ENCODE measurements at places on chromosomes 2 and 18.

DNA sequence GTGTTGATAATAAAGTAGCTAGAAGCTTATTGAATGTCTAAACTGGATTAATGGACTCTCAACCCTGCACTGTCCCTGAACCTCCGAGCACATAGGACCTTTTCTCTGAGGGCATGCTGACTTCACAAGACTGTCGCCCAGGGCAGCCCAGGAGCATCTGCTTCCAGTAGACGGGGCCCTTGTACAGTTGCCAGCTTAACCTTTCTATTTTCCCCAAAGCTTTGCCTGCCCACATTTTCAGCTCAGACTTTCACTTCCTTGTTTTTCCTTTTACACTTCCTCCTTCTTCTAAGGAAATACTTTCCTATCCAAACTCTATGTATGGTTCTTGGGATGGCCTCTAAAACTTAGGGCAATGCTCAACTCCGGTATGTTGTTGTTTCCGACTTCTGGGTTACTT, 1.3 kb downstream of the VWA3B start:
- DNase-seq: no peak

DNA sequence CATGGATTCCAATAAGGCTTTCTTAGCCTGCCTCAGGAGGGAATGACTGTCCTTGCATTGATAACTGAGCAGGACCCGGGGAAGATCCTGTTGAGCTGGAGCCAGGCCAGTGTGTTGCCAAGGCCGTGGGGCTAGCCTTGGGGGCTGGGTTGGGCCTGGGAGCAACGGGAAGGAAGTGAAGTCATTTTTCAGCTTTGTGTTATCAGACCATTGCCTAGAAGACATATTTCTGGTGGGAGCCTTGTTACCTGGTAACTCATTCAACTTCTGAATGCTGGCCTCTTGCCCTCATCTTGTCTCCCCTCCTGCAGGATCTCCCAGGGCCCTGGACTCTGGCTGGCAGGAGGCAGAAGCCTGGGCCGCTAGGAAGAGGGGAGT, 92.7 kb upstream of the MGAT5 start:
- no peak for DNase-seq

GRCh38 chr18:36485772-36486171, 188.3 kb downstream of the FHOD3 start:
- DNase-seq: no peak

- no peak for DNase-seq
Observed at GRCh38 chr2:51490576-51491234, 458.8 kb upstream of the NRXN1 start.

DNA sequence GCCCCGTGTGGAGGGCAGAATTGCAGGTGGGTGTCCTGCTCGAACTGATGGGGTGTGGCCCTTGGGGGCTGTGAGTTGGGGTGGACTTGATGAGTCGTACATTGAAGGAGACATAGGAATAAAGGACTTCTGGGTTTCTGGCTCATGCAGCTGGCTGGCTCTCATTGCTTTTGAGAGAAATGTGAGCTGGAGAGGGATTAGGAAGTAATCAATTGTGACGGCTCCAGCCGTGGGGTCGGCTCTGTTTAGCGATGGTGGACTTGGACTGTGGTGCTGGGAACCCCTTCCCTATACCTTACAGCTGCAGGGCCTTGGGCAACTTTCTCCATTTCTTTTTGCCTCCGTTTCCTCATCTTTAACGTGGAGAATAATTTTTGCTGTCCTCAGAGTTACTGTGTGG, 9.2 kb downstream of the IMPA2 start:
- DNase-seq: no peak

DNA sequence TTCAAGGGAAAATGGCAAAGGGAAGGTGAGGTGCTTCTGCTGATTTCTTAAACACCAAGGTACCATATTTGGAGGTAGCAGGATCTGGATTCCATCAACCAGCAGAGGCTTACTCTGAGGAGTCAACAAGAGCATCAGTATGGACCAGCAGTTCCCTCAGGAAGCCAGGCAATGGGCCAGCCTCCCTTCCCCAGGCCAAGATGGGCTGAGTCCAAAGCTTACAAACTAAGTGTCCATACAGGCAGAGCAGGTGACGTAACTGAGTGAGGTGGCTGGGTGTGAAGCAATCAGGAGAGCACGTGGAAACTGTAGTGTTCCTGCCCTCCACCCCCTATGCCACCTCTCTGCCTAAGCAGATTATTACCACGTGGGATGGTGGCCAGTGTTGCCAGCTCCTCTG, 134.2 kb upstream of the HNRNPA3 start:
- peak; percentile 27 for DNase-seq

- DNase-seq: no peak
Observed at GRCh38 chr18:44386401-44386800, 294.3 kb upstream of the SETBP1 start.

GRCh38 chr2:111642586-111643327, 241.2 kb downstream of the ANAPC1 start:
- no peak for DNase-seq

GRCh38 chr2:228875152-228875900, 395.8 kb downstream of the PID1 start:
- peak; percentile 16 for DNase-seq

DNA sequence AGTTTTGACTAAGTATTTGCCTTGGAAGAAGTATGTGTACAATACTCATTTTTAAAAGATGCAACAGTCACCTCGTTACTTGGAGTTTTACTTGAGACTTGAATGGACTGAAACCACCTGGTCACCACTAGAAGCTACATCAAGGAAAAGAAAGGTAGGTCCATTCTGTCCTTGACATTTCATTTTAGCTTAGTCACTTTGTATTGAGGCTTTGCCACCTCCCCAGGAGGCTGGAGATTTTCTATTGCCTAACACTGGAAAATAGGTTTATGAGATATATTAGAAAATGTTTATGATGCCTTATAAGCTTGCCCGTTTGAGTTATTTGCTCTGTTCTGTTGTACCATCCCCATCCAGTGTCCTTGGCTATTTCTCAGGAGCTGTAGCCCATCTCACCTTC, 107.9 kb upstream of the ETAA1 start:
- no peak for DNase-seq

DNA sequence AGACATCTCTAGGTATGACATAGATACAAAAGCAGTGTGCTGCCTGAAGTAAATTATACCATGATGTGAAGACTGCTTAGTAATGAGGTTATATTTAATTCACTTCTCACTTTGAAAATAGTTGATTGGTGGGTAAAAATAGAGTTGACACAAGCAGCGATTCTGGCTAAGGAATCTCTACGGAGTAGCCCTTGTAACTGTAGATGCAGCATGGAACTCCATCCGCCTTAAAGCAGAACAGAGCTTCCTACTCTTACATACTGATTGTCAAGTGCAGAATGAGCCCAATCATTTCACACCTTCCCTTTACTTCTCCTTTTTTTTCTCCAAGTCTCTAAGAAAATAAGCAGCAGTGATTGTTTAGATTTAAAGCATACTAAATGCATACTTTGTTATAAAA, 1594.6 kb upstream of the SLC39A10 start:
- no peak for DNase-seq

DNA sequence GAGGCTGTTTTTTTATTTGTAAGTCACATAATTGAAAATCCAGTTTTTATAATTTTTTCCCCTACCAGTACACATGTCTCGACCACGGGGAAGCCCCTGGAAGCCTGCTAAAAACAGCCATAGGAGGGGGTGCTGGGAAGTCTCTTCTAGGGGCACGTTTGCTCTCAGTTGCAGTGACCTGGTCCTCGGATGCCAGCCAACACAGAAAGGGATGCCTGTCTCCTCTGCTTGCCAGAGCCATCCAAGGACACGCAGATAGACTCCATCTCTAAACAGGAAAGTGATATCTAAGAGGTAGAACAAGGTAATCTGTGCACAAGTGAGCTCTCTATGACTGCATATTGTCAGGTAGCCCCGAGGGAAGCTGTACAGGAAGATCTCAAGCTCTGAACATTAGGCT, 255.8 kb downstream of the SETBP1 start:
- DNase-seq: no peak

GRCh38 chr2:218230882-218231281, 13.9 kb downstream of the ARPC2 start:
- peak; percentile 36 for DNase-seq

- DNase-seq: no peak
Observed at GRCh38 chr18:76230791-76231190, 264.3 kb downstream of the ZNF516 start.

GRCh38 chr18:23573626-23574431, 12.5 kb downstream of the NPC1 start:
- peak; percentile 48 for DNase-seq

DNA sequence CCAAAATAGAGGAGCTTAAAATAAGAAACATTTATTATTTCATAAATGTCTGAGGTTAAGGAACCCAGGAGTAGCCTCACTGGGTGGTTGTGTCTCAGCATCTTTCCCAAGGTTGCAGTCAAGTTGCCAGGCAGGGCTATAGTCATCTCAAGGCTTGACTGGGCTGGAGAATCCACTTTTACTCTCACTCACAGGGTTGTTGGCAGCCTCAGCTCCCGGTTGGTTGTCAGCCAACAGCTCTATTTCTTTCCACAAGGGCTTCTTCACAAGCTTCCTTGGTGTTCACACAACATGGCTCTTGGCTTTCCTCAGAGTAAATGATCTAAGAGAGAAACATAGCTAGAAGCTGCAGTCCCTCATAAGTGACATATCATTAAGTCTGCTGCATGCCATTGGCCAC, 55.6 kb upstream of the TEX51 start:
- no peak for DNase-seq

DNA sequence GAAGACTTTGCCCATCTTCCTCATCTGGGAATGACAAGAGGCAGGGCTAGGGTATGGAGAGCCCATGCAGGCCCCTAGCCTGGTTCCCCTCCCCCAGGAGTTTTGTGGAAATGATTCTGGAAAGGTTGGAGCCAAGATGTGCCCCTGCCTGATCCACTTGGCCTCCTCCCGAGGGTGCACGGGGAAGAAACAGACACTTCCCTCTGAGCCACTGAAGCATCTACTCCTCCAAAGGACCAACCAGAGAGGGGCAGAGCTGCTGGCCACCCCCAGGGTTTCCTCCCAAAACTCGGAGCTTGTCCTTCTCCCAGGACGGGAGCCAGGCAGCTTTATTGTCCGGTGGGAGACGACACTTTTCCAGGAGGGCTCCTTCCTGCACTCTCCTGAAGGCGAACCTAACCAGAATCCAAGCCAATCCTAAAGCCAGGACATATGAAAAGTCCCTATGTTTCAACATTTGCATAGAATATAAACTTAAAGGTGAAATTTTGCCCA, 149.2 kb upstream of the COPS8 start:
- no peak for DNase-seq

DNA sequence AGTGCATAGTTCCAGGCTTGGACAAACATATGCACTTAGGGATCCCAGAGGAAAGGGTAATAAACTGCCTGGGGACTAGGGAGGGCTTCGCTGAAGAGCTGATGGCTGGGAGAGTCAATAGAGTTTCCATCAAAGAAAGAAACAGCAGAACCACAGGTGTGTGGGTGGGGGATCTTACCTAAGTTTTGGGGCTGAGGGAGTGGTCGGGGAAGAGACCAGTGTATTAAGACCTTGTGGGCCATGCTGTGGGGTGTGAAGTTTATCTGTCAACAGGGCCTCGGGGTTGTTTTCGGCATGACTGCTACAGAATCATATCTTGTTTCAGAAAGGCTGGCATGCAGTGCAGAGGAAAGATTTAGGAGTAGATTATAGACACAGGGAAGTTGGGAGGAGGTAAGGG, 31.2 kb upstream of the GTF2A1L start:
- DNase-seq: no peak

GRCh38 chr2:8219631-8220355, 462.1 kb upstream of the ID2 start:
- no peak for DNase-seq

GRCh38 chr2:39665811-39666490, at the start of gene TMEM178A:
TMEM178A (plus strand) TSS chr2:39665917; CDS start chr2:39665975, 58 bp downstream.
- DNase-seq: no peak

DNA sequence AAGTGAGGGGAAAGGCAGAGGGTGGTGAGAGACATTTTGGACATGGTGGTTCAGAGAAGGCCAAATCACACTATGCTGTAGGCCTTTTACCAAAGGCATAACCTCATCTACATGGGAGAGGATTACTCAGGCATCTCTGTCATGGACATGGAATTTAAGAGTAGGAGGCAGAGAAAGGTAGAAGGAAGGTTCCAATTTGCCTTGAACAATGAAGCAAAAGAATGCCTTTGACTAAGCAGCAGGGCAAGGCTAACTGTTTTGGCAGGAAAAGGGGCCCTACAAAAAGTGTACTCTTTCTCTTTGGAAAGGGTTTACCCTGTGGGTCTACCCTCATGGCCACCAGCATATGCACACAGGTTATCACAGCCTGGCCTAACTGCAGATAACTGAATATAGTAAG, 45.6 kb upstream of the RNU4ATAC start:
- DNase-seq: no peak

DNA sequence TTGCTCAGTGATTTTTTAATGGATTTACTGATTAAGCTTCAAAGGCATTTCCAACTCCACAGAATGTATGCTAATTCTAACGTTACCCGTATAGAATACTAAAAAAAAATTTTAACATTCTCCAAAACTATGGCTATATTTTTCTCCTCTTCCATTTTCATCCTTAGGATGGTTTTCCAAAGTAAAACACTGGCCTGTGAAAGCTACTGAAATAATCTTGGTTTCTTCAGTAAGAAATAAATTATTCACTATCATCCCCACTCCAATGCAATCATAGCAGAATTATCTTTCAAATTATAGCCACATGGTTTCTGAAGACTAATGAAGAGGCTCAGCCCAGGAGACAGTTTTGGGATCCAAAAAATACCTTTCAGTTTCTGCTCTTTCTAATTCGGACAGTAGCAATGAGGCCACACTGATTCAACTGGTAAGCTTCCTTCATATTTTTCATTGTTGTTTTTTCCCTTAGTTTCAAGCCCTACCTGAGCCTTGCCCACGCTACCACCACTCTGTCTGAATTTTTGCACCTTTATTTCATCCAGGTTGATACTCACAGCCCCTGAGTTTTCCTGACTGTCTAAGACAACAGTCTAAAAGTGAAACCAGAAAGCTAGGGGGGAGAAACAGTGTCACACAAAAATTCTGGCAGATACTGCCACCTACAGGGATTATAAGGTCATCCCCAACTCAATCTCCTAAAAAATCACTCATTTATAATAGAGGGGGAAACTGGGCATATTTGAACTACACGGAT, 887.9 kb downstream of the NRXN1 start:
- DNase-seq: peak; percentile 60

DNA sequence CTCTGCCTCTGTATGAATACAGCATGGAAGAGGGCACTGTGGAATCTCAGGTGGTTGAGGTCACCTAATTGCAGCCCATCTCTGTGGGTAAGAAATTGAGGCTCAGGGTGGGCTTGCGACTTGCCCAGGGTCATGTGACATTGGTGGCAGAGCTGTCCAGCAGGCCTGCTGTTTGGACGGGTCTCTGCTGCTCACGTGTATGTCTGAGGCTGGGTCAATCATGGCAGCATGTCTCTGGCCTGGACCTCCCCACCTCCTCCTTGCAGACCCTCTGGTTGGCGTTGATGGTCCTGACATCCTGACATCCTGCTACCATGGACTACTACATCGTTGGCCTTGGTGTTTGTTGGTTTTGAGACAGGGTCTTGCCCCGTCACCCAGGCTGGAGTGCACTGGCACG, 64.3 kb upstream of the HPCAL1 start:
- DNase-seq: no peak

- DNase-seq: no peak
Observed at GRCh38 chr2:154710685-154711084, 12.2 kb downstream of the KCNJ3 start.

- DNase-seq: no peak
Observed at GRCh38 chr2:133296401-133296800, 271.9 kb downstream of the NCKAP5 start.

- no peak for DNase-seq
Observed at GRCh38 chr2:100017633-100018032, 124.8 kb downstream of the AFF3 start.

Measured in H4 (cell line).